ENCODE measurements at places on chromosomes 11 and 22.

DNA sequence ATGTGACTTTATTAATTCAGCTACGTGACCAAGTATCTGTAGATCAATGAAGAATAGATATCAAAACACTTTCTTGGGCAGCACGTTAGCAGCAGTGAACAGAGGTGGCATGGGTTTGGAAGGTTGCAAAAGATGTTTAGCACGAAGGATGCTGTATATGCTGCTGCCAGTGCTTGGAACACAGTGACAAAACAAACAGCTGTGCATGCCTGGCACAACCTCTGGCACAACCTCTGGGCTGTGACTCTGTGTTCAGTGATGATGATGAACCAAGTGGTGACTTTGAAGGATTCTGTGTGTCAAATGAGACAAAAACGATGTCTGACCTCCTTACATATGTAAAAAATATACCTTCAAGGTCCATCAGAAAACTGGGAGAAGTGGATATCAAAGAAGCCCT, 104.7 kb downstream of the TBC1D22A start:
- no peak for DNase-seq

DNA sequence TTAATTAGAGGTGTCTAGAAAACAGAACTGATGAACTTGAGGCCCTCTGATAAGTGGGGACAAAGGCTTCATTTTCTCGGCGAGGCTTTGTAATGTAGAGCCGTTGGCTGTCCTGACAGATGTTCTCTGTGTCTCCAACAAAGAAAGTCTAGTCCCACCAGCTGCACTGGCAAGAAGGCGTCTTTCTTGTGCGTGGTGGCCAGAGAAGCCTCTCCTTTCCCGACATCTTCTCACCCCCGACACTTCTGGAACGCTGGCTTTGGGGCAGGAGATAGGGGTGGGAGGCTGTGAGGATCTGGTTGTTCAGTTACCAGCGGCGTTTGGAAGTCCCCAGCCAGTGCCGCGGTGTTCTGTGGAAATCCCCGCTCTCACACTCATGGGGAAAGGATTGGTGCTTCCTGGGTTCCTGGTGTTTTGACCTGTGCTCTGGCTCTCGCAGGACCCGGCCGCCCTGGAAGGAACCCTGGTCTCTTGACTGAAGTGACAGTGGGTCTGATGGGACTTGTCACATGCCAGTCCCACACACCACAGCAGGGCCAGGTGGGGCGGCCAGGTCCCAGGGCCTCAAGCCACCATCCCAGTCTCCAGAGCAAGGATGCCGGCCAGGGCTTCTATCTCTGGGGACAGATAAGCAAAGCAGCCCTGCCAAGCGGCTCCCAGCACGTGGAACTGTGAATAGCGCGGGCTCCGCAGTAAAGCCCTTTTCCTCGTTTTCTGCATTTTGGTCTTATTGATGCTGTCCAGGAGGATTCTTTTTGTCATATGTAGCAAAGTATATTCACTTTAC, 23.2 kb downstream of the FADS2 start:
- no peak for DNase-seq

GRCh38 chr11:13016415-13016814, 7.3 kb downstream of the RASSF10 start:
- DNase-seq = no peak

GRCh38 chr22:31244046-31244942, 32.2 kb downstream of the LIMK2 start:
- no peak for DNase-seq
